Fibroblast of gingiva (primary cell): ENCODE measurements at places on chromosomes 2 and 18.

DNA sequence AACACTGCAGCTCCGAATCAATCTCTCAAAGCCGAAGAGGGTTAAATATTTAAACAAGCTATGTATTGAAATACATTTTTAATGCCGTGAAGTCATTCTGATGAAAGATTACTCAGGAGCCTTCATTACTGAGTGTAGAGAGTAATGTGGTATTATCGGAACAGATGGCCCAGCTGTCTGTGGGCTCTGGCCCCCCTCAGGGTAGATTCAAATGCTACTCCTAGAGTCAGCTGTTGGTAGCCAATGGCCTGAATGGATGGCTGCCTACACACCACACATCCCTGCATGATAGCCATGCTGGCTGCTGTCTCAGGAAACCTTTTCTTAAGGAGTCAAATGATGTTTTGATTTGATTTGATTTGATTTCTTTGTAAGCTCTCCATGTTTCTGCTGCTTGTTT, 732.3 kb upstream of the CELF4 start:
- DNase-seq: no peak

DNA sequence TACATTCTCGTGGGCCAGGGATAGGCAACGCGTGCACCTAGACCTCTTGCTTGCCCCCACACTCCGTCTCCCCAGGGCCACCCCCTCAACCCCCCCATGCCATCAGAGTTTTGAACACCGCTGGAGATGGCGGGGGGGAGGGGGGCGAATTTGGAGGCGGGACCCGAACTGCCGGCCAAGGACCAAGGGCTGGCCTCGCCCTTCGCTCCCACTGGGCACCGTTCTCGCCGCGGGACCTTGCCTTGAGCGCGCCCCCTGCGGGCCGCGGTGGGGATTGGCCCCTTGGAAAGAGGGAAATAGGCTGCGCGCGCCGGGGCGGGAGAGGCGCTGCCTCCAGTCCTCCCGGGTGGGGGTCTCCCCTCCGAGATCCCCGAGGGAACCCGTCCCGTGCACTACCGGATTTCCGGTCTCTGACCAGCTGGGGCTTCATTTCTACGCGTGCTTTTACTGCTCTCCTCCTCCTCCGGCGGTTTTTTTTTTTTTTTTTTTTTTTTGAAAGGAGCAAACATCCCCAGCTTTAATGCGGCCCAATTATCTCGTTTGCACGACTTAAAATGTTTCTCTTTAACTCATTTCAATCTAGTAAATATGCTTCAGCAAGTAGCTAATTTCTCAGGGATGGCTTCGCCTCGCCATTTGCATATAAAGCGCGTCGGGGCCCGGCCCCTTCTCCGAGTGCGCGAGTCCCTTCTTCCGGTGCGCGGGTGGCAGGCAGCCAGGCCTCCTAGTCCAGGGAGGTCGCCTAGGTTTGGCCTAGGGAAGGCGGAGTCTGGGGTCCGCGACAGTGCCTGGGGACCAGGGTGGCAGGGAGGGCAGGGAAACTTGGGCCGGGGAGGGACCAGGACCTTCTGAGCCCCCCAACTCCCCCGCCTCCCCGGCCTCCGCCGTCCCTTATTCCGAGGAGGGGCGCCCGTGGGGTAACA, 10.0 kb upstream of the GBX2 start:
- DNase-seq: peak; percentile 17

DNA sequence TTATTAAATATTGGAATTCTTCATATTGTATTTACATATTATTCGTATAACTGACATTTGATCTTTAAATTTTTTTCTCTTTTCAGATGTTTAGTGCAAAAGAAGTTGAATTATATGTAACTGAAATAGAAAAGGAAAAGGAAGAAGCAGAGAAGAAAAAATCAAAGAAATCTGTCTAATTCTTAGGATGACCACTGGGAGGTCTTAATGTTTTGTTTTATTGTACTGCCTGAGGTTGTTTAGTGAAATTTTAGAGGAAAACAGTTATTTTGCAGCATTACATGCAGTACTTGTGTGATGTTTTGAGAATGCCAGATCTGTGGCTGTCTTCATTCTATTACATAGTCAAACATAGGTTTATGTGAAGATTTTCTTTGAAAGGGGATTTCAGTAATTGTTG, 34.0 kb upstream of the TAF4B start:
- DNase-seq: no peak

- no peak for DNase-seq
Measured at GRCh38 chr2:237542001-237542704, 24.2 kb upstream of the PRLH start.

- DNase-seq: peak; percentile 69
Measured at GRCh38 chr18:12317664-12318333, 9.8 kb downstream of the TUBB6 start.

DNA sequence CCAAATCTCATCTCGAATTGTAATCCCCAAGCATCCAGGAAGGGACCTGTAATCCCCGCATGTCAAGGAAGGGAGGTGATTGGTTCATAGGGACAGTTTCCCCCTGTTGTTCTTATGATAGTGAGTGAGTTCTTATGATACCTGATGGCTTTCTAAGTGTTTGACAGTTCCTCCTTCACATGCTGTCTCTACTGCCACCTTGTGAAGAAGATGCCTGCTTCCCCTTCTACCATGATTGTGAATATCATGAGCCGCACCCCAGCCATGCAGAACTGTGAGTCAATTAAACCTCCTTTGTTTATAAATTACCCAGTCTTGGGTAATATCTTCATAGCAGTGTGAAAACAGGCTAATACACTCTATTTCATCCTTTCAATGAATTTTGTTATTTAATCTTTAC, 446.7 kb downstream of the RNF144A start:
- no peak for DNase-seq

DNA sequence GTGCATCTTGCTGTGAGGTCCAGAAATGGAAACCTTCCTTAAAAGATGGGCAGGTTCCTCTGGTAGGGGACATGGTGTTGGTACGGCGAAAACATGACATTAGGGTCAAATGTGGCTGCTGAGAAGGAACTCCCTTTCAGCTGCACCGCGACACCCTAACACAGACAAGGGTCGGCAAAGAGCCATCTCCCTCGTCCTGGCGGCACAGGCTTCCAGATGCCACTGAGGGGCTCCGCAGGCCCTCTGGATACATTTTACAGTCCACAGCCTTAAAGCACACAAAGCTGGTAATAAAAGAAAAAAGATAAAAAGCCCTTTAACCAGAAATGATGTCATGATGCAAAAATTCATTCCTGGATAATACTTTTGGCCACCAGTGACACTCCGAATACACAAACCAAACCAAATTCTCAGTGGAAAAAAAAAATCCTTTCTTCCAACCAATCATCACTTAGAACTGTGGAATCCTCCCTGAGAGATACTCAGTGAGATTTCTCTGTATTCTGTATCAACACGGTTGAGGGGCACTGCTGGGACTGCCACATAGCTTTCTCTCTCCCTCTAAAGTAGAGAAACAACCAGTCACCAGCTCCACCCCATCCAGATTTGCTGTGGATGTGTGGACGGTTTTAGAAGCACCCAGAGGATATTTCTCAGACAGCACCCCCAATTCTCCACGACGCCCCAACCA, 174.8 kb downstream of the HDAC4 start:
- peak; percentile 89 for DNase-seq
